Substantia nigra (tissue), 51 donors: ENCODE measurements at places on chromosomes 6 and 20.

DNA sequence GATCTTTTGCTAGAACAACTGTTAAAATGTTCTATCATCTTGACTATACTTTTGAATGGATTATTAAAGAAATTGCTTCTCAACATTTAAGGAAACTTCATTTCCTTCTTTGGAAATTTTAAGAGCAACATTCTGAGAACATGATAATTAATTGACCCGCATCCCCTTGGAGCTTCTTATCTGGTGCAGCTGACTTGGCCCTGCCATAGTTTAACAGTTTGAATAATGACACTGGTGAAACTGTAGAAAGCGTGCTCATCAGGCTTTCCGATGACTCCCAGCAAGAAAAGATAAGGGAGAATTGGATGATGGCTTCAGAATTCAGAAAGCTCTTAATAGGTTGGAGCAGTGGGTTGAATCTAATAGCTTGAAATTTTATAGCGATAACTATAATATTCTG lies 38.1 kb downstream of the SNX9 start:
- DNase-seq: no peak

DNA sequence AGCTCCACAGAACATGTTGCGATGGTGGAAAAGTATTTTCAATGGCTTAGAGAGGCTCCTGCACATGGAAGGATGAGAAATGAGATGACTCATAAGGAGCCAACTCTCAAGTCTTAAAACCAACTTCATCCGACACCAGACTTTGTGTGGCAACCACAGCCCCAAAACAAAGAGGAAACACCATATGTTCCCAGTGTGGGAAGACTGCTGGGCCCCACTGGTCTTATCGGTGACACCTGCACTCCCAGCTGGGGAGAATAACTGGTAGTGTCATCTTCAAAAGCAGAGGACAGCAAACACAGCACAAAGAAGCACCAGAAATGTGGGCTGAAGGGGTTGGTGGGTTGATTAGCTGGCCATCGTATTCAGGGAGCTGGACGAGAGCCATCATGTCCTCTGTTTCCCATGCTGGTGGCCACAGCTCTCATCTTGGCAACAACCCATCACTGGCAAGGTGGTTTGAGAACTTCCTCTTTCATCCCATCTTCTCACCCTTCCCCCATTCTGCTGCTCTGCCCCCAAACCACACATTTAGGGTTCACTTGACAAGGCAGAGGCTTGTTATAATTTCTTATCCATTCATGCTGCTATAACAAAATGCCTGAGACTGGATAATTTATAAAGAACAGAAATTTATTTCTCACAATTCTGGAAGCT lies 46.0 kb upstream of the TASP1 start:
- no peak for DNase-seq

DNA sequence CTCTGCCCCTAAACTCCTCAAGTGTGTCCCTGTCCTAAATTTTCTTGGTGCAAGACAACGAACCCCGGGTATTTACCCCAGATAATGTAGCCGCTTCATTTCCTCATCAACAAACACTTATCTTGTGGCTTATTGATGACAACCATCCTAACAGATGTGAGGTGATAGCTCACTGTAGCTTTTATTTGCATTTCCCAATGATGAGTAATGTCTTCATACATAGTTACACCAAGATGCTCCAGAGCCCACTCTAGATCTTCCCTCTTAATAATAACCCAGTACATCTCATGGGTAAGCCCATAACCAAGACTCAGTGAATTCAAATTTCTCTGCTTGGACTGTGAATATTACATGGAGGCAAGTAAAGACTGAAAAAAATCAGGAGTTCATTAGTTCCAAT lies 48.2 kb upstream of the BEND6 start:
- DNase-seq: no peak

GRCh38 chr6:116387374-116387773 lies 16.6 kb downstream of the DSE start:
- DNase-seq: no peak

GRCh38 chr20:41369673-41370072 lies 3.1 kb upstream of the EMILIN3 start:
- no peak for DNase-seq

DNA sequence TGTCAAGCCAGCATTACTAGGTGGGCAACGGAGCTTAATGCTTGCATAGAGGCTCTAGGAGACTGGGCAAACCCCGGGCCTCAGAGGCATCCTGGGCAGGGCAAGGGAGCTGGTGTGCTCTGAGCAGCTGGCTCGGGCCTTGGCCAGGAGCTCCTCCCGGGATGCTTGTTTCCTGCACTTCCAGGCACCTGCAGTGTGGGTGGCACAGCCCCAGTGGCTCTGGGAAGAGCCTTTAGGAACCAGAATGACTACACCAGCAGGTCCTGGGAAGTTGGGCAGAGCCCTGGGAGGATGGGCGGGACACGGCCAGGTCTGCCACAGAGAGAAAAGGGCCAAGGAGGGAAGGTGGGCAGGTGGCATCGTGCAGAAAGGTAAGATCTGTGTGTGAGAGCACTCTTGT lies 80.4 kb upstream of the CD93 start:
- no peak for DNase-seq

DNA sequence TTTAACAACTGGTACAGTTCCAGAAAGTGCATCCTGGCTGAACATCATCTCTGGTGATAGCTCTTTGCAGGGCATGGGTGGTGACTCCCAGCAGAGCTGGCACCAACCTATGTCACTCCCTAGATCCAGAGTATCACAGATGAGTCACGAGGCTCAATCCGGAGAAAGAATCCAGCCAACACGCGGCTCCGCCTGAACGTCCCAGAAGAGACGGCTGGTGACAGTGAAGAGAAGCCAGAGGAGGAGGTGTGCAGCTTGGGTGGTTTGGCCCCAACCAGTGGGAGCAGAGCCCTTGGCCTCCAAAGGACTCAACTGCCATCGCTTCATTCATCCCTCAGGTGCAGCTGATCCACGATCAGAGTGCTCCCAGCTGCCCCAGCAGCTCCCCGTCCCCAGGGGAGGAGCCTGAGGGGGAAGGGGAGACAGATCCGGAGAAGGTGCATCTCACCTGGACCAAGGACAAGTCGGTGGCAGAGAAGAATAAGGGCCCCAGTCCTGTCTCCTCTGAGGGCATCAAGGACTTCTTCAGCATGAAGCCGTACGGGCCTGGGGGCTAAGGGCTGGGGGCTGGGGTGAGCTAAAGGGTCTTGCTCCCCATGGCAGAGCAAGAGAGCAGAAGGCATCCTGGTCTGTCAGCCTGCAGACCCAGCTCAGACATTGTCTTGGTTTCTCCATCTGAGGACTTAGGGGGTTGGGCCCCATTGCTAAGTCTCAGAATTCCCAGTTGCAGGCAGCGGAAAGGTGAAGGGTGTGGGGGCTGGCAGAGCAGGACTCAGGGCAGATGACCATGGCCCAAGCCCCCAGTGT lies 27.2 kb downstream of the SLC12A5 start:
- DNase-seq: no peak

GRCh38 chr6:17318435-17319165 lies 37.4 kb downstream of the RBM24 start:
- DNase-seq: no peak

DNA sequence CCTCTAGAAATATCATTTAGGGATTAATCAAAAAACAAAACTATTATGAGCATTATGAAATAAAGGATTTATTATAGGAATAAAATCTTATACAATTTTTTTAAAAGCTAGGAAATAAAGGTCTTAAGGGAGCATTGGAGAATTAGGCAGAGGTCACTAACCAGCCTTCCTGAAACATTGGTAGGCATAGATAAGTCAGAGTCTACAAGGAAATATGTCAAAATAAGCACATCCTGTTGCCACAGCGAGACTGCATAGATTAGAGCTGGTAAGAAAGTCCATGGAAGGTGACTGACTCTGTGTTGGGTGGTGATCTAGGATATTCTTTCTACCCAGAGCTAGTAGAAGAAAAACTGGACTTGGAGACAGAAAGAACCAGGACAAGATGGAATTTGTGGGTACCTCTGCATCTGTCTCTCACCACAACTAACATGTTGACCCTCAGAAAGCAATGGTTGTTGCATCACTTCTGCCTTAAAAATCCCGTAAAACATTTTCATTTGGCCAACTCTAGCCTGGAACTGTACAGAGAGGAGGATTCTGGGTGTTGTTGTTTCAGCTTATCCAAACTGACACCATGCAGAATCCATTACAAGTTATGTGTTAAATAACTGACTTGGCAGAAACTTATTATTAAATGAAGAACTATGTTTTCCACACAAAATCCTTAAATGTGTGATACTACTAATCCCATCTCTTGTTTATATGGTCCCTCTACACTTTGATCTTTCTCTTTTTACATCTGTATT lies 77.1 kb downstream of the FBXO5 start:
- no peak for DNase-seq

DNA sequence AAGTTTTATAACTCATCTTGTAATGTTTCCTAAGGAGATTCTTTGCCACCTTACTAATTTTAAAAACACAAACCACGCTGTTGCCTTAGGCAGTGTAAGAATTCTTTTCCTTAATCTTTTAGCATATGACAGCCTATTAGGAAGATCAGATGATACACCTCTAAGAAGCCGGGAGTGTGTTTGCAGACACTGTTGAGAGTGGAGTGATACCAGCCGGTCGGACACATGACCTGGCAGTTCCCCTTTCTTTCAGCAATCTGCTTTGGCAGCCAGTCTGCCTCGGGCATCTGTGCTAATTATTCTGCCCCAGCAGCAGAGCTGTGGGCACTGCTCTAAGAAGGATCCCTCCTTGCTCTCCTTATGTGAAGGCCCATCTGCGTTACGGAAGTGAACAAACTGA lies 50.9 kb downstream of the PLCB4 start:
- DNase-seq: peak; percentile 59

DNA sequence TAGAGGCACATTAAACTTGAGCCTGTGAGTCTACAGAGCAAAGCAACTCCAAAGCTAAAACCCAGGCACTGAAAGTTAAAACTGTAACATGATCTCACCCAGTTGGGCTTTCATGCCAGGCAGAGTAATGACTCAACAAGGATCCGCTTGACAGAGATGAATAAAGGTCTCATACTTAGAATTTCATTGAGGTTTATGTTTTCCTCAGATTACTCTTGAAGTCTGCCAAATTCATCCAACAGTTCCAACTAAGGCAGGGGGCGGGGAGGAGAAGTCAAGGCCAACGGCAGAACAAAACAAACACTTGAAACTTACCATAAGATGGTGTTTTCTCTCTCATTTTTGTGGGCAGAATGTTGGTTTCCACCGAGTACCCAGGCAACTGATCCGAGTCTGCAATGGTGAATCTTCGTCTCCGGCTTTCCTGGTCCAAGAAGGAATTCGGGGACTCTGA lies 54.0 kb upstream of the IPCEF1 start:
- no peak for DNase-seq

DNA sequence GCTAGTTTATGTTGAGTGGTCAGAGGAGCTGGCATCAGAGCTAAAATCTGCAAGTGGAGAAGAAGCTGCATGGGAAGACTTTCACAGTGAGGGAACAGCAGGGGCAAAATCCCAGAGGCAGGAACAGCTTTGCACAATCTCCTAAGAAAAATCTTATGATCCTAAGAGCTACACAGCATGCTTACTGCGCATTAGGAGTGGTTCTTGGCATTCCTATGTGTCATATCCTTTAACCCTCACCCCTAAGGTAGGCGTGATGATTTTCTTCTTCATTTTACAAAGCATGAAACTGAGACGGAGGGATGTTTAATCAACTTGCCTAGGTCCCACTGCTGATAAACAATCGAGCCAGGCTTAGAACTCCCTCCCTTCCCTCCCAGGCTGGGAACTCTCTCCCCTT lies 313.6 kb upstream of the SULF2 start:
- DNase-seq: no peak

- no peak for DNase-seq
These were observed 14.1 kb upstream of the DEFB116 start for GRCh38 chr20:31322504-31322903.

- DNase-seq: no peak
These were observed 69.1 kb upstream of the TOP1 start for GRCh38 chr20:40959325-40960092.

GRCh38 chr6:15642276-15642675 lies 20.6 kb downstream of the DTNBP1 start:
- no peak for DNase-seq

DNA sequence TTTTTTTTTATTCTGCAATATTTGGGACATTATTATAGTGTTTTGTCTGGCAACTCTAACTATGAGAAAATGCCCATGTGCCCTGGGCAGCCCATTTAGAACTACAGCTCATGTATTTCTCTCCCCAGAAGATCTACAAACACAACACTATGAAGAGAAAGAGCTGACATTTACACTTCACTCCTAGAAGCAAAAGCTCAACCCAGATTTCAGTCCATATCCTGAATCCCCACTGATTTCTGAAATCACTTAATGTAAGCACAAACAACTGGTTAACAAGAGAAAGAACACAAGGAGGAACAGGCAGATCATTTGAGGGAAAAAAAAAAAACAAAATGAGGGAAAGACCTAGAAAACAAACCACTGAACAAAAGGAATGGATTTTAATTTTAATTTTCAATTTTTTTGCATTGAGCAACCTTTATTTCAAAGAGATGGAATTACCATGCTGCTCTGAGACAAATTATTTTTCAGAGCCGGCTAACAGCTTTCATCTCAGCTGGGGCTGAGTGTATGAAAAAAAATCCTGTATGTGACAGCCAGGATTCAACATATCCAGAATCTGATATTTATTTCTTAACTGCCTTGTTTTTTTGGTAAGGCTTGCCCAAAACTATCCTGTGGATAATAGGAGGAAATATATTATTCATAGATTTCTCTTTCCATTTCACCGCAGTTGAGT lies 32.5 kb downstream of the KIAA0319 start:
- DNase-seq: no peak

- DNase-seq: no peak
These were observed 887 bp upstream of the AIF1 start for GRCh38 chr6:31614075-31614619.

GRCh38 chr6:80145509-80145908 lies 39.0 kb downstream of the BCKDHB start:
- no peak for DNase-seq

- no peak for DNase-seq
These were observed 4.9 kb upstream of the TJAP1 start for GRCh38 chr6:43472515-43472914.

DNA sequence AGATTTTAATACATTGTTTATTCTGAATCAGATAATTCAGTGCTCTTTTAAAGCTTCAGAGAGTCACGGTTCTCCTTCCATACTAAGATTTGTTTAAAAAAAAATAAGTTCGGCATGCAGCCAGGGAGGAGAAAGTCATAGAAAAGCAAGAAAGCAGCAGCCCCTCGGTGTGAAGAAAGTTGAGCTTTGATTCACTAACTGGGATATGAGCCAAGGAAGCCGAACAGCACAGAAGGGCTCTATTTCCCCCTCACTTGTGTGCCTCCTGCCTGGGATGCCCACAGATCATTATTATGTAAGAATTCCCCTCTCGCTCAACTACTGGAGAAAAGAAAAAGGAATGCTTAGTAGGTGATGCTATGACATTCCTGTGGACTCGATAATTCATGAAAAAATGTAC lies 69.3 kb upstream of the SYNJ2 start:
- no peak for DNase-seq
